ENCODE measurements at places on chromosomes 7 and 10. TPM values are rescaled to one million over a fixed set of nuclear protein-coding genes. Genes with fewer than 3 reads are reported as not detected.

DNA sequence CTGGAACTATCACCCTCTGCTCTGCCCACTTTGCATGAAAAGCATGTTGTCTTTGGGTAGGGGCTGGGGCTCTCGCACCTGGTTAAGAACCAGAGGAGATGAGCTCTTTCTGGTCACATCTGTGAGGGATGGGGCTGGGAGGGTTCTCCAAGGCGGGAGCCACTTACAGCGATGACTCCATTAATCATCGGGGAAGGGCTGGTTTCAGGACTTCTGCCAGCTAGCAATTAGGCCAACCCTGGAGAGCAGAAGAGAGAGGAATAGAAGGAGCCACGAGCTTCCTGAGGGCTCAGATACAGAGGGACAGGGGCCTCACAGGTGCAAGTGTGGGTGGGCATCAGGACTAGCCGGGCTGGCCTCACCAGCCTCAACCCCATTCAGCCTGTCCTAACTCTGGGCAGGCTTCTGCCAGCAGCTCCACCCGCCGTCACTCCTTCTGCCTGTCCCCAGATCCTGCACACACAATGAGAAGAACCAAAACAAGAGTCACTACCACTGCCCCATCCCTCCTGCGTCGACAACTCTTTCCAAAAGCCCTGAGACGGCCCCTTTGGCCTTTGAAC, 8.4 kb downstream of the AQP1 start:
- no peak for DNase-seq

GRCh38 chr7:55063633-55064032, 44.8 kb downstream of the EGFR start:
- no peak for DNase-seq

DNA sequence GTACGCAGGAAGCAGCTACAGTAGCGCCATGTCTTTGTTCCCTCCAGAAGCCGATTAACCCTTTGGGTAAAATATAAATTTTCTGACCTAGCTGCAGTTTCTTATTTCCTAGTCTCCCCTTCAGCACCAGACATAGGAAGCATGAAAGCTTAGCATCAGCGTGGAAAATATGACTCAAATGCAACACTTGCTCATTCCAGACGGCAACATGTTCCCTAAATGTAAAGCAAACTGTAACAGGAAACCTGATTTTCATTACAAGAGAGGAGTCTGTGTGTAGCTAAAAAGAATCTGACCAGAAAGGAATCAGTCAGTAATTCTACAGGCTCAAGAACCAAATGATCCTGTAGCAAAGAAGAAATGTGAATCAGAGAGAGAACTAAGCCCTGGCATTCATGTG, 219.2 kb downstream of the C7orf25 start:
- no peak for DNase-seq

TUBAL3 gene
- total RNA-seq: not detected

PLAC9 gene
- total RNA-seq: 2.2 TPM
